ENCODE measurements at places on chromosomes 16 and 17.

GRCh38 chr17:64707050-64707591 is 45.0 kb upstream of the SMURF2 start:
- DNase-seq: no peak

DNA sequence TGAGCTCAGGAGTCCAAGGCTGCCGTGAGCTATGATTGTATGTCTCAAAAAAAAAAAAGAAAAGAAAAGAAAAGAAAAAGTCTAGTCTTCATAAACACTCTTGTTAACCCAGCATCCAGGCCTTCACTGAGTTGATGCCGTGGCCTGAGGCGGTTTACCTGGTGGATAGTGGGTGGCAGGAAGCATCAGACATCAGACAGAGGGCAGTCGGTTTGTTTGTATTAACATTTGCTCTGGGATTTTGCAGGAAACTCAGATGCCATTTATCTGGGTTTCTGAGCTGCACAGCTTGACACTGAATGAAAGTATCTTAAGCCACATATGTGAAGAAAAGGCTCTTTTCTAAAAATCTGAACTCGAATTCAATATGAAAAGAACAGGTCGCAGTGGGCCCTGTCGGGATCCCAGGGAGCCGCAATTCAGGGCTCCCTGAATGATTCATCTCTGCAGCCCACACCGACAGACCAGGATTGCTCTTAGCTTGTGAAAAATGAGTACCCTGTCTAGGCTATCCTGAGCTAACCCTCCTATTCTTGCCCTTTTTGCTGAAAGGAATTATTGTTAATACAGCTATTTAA is 1.1 kb upstream of the DBNDD1 start:
- no peak for DNase-seq

DNA sequence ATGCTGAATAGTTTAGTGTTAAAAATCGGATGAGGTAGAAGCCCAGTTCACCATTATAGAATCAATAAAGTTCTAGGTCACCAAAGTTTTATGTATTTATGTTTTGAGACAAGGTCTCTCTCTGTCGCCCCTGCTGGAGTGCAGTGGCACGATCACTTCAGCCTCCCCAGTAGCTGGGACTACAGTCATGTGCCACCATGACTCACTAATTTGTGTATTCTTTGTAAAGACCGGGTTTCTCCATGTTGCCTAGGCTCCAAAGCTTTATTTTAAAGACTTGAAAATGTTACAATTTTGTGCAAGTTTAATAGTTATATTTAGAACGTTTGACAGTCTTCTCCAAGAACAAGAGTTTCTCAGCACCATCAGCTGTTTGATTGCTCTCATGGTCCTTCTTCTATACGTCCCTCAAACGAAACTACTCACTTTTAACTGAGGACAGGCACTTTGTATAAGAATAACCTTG is 32.1 kb downstream of the NDE1 start:
- no peak for DNase-seq

DNA sequence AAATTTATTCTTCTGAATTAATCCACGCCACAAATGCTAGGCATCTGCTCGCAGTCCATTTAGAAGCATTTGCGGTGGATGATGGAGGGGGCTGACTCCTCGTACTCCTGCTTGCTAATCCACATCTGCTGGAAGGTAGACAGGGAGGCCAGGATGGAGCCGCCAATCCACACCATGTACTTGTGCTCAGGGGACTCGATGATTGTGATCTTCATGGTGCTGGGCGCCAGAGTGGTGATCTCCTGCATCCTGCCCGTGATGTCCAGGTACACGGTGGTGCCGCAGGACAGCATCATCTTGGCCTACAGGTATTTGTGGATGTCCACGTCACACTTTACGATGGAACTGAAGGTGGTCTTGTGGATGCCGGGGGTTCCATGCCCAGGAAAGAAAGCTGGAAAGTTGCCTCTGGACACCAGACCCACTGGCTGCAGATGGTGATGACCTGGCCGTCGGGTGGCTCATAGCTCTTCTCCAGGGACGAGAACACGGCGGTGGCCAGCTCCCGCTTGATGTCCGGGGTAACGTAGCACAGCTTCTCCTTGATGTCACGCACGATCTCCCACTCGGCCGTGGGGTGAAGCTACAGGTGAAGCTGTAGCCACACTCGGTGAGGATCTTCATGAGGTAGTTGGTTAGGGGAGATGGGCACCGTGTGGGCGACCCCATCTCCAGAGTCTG is 7.5 kb upstream of the HEATR3 start:
- no peak for DNase-seq

- DNase-seq: no peak
These were observed 93.9 kb upstream of the DNAH17 start for GRCh38 chr17:78670850-78671725.

DNA sequence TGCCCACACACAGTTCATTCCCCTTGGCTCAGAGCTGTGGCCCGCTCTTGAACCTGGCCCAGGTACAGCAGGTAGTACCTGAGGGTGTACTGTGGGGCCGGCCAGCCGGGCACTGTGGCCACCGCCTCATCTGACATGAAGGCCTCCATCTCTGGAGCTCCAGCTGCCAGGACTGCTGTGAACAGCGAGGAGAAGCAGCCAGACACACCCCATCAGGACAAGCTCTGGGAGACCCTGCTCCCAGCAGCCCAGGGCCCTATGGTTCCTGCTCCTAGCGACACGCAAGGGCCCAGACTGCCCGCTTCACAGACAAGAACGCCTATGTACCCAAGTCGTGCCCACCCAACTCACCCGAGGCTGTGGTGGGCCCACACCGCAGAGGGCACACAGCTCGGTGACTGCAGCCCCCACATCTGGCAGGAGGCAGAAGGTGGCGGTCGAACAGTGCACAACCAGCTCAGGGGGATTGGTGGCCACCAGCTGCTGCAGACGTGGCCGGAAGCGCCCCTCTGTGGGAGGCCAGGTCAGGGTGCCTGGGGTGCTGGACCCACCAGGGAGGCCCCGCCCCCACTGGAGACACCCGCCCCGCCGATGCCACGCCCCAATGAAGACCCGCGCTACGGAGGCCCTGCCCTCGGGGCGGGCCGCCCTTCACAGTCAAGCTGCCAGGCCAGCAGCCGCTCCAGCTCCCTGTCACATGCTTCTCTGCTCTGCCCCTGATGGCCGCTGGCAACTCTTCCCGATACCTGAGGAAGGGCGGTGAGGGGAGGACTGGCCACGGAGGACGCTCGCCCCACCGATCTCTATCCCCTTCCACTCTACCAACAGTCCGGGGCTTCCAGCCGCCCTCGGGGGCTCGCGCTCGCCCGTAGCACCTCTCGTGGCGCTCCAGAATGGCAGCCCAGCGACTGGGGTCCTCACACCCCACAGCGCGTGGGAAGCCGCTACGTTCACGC is 1.1 kb upstream of the STUB1 start:
- no peak for DNase-seq

- no peak for DNase-seq
These were observed 9.9 kb upstream of the GUCY2D start for GRCh38 chr17:7992516-7992915.

DNA sequence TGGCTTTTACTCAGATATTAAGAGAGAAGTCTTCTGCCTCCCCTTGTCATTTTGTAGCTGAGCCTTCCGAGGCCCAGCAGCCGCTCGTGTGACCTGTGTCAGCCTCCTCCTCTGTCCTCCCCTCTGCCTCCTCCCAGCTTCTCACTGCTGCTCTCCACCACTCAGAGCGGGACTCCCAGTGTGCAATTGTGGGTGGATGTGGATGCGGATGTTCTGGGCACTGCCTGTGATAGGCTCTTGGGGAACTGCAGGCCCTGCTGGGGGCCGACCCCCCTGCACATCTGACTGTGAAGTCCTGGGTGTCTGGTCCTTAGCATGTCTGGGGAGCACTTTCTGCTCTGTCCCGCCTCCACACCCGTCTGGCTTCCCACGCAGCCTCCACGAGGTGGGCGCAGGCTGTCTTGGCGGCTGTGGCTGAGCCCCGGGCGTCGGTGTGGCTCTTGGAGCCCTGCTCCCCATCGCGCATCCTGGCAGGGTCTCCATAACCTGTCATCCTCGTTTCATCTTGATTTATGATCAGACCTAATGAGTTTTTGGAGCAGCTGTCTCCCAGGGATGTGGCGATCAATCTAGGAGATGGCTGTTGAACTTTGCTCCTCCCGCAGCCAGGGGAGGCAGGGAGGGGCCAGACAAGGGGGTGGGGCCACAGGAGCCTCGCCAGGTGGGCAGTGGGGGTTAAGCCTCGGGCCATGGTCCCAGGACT is 28.1 kb downstream of the GRIN2C start:
- no peak for DNase-seq

DNA sequence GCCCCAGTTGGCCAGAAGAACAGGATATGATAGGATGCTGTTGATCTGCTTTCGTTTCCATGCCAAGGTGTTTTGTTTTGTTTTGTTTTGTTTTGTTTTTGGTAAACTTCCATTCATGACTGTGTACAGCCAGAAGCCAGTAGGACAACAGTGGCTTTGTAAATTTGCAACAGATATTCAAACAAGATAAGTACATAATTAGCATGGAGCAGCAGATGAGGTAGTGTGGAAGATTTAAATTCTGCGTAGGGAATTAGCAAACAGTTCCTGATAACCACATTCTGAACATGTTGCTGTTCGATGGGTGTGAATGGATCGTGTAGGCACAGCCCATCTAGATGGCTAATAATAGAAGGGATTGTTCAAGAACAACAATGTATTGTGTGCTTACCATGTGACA is 1080.1 kb upstream of the RBFOX1 start:
- DNase-seq: no peak

DNA sequence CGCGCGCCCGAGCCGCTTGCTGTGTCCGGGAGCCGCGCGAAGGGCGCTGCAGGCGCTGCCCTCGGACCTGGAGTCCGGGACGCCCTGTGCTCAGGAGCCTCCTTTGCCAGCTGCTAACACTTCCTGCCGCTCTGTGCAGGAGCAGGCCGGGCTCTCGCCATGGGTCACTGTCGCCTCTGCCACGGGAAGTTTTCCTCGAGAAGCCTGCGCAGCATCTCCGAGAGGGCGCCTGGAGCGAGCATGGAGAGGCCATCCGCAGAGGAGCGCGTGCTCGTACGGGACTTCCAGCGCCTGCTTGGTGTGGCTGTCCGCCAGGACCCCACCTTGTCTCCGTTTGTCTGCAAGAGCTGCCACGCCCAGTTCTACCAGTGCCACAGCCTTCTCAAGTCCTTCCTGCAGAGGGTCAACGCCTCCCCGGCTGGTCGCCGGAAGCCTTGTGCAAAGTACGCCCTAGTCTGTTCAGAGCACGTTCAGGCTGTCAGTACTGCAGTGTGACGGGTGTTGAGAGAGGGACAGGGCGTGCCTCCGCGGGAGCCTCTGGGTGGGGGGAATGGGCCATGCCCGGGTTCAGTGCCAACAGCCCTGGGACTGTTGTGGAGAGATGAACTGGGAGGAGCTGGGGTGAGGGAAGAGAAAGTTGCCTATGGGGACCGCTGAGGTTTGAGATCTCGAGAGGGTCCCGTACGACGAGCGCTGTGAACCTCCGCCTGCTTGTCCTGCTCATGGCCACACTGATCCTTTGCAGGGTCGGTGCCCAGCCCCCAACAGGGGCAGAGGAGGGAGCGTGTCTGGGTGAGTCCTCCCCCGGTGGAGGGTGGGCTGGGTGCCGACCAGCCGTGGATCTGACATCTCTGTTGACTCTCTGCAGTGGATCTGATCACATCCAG is 1.3 kb downstream of the ZNF276 start:
- DNase-seq: no peak
